ENCODE measurements at places on chromosomes 2 and 18.

DNA sequence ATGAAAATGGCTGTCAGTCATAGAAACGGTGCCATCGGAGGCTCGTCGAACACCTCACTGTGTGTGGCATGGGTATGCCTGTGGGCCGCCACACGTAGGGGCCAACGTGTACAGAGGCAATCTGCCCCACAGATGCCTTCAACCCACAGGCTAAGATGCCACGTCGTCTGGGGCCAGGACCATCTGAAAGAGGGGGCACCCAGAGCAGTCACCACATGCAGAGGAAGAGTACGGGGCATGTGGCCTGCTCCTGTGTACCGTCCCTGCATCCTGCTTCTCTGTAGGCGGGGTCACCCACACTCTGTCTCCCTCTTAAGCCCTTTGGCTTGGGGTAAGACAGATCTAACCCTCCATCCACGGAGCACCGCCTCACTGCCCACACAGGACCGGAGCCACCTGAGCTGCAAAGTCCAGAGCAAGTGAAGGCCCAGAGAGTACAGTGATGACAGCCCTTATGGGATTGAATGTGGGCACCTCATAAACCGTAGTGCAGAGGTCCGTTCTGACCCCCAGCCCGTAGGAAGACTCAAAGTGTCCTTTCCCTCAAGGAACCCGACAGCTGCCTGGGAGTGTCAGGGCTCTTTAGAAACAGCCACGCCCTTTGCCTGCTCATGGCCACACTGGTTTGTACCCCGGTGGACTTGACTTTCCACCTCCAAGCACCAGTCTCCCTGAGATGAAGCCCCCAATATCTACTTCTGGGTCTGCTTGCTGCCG, 66.2 kb downstream of the TWIST2 start:
- DNase-seq = no peak

GRCh38 chr2:159209341-159210306, 76.9 kb downstream of the WDSUB1 start:
- DNase-seq = no peak

DNA sequence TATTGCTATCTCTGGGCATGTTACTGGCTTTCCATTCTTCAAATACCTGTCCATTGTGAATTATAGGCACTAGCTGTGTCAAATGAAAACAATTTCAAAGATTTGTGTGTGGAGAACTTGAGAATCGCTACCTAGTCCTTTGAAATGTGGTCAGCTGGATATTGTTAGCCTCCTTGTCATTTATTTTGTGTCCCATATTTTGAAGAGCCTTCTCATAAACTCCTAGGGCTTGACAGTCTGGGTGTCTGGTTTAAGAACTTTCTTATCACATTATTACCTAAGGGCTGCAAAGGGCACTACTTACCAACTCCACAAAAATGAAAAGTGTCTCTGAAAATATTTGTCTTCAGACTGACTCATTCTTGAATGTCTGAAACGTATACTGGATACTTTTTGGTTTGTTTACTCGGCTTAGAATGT, 50.2 kb downstream of the COL4A3 start:
- peak; percentile 73 for DNase-seq

- no peak for DNase-seq
These were observed 17.9 kb downstream of the KCNG2 start for GRCh38 chr18:79815657-79816056.

GRCh38 chr2:64052463-64053241, 33.4 kb upstream of the VPS54 start:
- no peak for DNase-seq

DNA sequence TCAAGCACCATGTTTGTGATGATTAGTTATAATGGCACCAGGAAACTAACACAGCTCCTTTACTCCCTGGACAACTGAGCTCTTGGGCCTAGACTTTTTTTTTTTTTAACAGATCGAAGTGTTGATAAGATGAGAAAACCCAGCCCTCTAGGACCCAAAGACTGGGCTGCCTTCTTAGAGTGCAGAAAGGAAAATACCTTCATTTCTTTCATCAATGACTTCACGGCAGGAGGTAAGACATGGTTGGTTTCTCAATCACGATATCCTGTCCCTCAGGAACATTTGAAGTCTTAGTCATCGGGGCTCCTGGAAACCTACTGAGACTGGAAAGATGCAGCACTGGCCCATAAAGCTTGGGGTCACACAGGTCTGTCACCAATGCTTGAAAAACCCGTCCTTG, 84.7 kb downstream of the TNFRSF11A start:
- no peak for DNase-seq

GRCh38 chr2:72330652-72331051, 183.0 kb upstream of the CYP26B1 start:
- no peak for DNase-seq

- no peak for DNase-seq
These were observed 10.9 kb downstream of the RNF125 start for GRCh38 chr18:32029558-32029957.

DNA sequence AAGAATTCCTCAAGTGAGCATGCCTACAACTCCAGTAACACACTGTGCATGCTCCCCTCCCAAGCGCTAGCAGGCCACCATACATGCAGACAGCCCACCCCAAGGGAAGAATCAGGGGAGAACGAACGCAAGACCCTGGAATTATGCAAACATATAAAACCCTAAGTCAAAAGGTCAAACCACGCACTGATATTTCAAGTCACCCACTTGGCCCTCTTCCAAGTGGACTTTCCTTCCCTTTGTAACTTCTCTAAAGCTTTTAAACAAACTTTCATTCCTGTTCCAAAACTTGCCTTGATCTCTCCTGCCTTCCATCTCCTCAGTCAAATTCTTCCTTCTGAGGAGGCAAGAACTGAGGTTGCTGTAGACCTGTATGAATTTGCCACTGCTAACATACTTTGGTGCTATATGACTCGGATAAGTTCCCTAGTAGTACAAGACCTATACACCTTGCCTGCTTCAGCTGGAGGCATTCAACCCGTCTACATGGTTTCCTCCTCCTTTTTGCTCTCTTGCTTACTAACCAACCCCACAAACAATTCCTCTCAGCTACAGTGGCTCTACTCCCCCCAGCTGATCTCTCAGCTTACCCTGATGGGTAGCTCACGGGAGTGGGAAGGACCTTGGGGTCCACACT, 11.1 kb upstream of the RPIA start:
- DNase-seq = no peak

DNA sequence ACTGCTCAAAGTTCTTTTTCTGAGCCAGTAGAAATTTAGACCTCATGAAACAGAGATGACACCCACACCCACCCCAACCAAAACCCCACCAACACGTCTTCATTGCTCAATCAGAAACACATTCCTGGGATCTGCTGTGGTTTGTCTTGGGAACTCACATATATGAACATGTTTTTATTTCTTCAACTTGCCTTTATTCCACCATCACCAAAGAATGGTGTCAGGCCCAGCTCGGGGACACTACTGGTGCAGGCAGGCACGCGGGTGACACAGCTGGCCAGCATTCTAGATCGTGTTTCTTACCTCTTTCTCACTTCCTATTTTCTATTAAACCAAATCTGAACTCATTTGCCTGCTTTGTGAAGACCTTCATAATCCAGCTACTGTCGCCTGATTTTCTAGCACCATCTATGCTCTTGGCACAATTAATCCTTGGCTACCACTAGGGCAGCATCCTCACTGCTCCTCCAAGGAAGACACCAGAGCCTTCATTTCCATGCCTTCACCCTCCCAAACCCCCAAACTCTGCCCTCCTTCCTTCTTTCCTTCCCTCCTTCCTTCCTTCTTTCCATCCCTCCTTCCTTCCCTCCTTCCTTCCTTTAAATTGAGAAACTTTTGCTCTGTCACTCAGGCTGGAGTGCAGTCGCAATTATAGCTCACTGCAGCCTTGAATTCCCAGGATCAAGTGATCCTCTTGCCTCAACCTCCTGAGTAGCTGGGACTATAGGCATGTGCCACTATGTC, 157.1 kb downstream of the BCL2 start:
- DNase-seq = peak; percentile 63

DNA sequence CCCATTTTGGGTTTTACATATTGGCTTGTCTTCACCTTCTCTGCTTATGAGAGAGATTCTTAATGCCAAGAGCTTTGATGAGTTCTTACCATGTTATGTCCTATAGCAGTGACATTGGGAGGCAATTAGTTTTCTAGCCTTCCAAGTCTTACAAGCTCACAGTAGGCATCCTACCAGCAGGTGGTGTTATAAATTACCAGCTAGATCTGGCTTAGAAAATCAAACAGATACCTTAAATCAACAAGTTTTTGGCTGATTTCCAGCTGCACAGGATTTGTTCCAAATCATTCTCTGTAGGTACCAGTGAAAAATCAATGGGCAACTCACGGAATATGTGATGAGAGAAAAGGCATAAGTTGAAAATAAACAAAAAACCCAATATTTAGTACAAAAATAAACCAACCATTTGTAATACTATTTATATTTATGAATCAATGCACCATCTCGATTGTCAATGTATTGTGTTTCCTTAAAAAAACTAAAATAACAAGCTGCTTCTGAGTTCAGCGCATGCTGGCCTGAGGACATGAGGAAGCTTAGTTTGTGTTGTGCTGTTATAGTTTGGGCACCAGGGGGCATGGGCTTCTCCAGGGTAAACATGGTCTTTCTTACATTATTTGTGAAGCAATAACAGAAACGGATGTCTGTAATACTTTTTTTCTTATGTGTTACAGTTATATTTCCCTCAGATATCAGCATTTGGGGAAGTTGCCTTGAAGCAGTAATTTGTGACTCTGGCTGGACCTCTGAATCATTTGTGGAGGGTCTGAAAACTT, 34.1 kb upstream of the NXPH2 start:
- no peak for DNase-seq

DNA sequence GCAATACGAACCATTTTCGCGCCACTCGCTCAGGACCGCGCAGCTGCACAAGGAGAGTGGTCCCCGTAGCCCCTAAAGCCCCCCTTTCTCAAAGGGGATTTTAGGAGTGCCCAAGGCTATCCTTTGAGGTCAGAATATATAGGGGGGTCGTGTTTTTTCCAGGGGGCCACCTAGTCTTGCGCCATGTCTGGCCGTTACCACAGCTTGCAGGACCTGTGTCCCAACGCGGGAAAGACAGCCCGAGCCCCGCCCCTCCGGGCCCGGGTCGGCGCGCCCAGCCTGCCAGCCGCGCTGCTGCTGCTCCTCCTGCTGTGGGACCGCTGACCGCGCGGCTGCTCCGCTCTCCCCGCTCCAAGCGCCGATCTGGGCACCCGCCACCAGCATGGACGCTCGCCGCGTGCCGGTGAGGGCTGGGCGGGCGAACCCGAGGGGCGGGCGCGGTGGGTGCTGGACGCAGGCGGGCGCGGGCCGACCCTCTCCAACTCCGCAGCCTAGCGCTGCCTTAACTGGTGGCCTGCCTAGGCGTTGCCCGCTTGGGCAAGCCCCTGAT, at the start of gene CDCA7:
CDCA7 (plus strand) TSS at position 291 of the 550 bp plus-strand sequence; CDS start at position 383, 92 bp downstream.
- DNase-seq = peak; percentile 51

DNA sequence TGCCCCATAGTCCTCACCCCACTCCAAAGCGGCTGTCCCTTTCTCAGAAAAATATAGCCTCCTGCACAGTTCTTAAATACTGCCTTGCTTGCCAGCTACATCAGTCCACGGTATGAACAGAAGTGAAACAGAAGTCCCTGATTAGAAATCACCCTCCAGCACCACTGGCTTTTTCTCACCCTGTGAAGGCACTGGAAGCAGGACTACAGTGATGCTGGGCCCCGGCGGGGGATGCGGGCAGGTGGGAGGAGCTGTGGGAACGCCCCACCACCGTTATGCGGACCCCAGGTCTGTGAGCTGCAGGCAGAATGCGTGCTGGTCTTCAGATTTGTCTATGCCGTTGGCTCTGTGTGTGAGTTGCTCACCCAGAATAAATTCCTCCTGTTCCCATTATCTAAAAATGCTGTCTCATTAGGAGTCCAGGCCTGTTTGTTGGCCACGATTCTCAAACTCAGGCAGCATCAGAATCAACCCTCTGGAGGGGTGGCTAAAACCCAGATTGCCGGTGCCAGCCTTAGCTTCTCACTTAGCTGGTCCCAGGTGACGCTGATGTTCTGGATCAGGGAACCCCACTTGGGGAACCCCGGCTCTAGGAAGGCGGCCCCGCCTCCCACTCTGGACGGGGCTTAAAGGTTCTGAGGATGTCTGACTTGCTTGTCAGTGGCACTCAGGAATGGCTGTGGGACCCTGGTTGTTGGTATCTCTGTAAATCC, 224.8 kb upstream of the PXDN start:
- no peak for DNase-seq

GRCh38 chr18:8661754-8662559, 43.4 kb upstream of the MTCL1 start:
- peak; percentile 49 for DNase-seq

DNA sequence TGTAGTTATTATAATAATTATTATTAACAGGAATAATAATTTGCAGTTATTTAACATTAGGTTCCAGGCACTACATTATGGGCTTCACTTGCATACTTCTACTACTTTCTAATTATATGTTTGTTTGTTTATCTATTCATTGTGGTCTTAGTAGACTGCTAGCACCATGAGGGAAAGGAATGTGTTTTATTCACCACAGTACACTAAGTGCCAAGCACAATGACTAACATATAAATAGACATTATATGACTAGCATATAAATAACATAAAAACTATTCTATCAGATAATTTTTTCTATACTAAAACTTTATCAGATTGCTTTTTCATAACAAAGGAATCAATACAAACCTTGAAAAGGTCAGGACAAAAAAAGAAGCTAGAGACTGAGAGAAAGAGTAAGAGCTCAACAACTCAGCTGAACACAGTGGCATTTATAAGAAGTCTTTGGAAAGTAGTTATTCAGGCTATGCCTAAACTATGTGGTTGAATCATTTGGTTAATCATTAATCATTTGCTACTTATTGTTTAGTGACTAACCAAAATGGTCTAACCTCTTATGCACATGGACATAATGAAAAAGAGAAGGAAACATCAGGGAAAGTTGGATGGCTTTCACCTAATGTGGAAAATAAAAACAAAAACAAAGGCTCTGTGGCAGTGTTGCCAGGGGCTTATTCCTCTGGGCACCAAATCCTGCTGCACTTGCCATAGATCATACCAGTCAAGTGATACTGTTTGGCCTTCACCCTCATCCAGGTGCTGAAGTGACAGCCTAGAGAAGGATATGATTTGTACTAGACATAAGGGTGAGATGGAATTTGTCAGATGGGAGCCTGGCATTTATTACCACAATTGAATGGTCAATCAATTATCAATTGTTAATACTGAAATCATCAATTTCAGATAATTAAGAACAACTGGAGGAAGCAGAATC, 174.9 kb downstream of the ETAA1 start:
- peak; percentile 37 for DNase-seq

GRCh38 chr18:12155996-12156395, 62.4 kb downstream of the ANKRD62 start:
- no peak for DNase-seq

- no peak for DNase-seq
These were observed 55.0 kb upstream of the APCDD1 start for GRCh38 chr18:10399465-10399864.

DNA sequence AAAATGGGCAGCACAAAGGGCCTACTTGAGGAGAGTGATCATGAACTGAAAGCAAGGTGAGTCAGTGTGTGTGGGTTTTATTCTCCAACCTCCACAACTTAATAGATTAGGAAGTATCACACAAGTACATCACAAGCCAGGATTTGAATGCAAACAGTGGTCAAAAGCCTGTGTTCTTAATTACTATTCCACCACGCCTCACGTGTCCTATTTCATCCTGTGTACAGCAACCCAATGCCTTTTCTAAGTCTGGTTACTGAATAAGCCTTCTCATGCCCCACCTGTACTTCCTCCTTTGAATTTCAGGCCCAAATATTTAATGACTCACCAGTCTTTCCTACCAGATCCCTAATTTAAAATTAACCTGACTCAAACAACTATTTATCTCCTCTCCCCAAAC, 755.7 kb upstream of the SLC8A1 start:
- no peak for DNase-seq
